ENCODE measurements at places on chromosomes 4 and X.

GRCh38 chrX:679291-679979, 48.8 kb downstream of the SHOX start:
- DNase-seq = no peak

DNA sequence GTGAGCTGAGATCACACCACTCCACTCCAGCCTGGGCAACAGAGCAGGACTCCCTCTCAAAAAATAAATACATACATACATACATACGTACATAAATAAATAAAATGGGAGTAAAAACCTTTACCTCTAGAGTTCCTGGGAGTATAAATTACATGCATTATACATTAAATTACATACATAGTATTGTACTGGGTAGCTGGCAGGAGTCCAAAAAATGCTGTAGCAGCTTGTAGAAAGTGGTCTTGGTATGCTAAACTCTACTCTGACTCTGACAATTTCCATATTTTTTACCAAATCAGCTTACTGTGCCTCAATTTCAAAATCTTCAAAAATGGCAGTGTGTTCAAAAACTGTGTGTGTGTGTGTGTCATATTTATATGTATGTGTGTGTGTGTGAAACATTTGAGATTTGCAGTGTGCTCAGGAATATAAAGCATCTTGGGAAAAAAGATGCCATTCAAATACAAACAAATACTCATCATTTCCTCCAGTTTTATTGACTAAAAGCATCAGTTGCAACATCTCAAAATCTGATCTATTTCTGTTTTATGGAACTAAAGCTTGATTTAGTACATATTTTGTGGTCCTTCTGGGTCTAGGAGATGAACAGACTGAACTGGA, 171.7 kb downstream of the SHROOM3 start:
- no peak for DNase-seq

- DNase-seq = peak; percentile 80
These were observed 184.5 kb downstream of the ARHGAP10 start for GRCh38 chr4:147916351-147916750.

DNA sequence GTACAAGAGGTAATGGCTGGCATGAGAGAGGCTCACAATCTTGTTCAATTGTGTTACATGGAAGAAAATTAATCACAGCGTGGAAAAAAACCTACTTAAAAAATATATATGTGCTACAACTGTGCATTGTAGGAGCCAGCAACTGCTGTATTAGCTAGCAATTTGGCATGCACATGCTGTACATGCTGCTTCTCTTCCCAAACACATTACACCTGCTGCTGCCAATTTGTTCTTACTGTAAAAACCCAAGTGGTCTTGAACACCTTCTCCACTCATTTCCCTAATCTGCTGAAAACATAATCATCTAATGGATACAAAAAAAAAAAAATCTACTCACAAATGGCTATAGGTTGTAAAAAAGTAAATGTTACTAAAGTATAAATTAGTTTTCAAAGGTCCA, 264.2 kb downstream of the INPP4B start:
- no peak for DNase-seq

DNA sequence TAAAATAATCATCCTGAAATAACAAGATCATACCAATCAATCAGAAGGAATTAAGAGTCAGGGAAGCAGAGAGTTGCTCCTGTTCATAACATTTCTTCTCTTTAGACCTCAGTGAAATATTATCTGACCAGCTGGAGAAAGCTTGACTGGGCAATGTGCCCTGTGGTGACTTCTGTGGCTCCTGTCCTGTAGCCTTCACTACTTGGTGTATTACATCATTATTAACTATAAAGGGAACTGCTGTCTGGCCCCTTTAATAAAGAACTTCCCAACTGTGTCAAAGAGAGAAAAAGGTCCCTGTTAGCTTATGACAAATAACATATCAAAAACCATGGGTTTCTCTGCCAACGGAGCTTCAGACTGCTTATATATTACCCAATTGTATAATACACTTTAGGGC, 18.0 kb downstream of the OPHN1 start:
- DNase-seq = no peak

DNA sequence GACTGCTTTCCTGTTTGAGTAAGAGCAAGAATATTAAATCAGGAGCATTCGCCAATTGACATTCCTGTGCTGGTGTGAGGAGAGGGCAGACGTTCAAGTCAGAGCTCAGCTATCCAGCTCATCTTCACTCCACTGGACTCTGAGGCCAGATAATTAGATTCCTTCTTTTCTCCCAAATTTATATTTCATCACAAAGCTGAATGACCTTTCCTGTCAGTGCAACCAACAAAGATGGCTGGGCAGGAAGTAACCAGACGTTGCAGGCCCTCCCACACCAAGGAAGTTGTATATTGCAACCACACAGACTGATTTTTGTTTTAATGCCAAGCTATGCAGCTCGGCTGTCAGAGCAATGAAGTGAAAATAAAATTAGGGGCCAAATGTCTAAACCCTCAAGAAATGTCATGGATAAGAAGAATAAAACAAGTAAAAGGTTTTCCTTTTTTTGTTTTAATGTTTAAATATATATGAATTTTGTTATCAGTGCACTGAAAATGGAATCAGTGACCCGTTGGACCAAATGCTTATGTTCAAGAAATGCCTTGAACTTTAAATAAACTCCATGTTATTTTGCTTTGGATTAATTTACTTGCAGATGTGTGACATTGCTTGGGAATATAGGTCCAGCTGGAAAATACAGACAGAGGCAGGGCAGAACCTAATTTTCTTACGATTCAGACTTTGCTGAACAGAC, 578.9 kb upstream of the FAT1 start:
- no peak for DNase-seq

GRCh38 chr4:159542296-159542695, 439.4 kb downstream of the RAPGEF2 start:
- no peak for DNase-seq

- no peak for DNase-seq
These were observed 167.2 kb upstream of the WDR1 start for GRCh38 chr4:10283761-10284160.

DNA sequence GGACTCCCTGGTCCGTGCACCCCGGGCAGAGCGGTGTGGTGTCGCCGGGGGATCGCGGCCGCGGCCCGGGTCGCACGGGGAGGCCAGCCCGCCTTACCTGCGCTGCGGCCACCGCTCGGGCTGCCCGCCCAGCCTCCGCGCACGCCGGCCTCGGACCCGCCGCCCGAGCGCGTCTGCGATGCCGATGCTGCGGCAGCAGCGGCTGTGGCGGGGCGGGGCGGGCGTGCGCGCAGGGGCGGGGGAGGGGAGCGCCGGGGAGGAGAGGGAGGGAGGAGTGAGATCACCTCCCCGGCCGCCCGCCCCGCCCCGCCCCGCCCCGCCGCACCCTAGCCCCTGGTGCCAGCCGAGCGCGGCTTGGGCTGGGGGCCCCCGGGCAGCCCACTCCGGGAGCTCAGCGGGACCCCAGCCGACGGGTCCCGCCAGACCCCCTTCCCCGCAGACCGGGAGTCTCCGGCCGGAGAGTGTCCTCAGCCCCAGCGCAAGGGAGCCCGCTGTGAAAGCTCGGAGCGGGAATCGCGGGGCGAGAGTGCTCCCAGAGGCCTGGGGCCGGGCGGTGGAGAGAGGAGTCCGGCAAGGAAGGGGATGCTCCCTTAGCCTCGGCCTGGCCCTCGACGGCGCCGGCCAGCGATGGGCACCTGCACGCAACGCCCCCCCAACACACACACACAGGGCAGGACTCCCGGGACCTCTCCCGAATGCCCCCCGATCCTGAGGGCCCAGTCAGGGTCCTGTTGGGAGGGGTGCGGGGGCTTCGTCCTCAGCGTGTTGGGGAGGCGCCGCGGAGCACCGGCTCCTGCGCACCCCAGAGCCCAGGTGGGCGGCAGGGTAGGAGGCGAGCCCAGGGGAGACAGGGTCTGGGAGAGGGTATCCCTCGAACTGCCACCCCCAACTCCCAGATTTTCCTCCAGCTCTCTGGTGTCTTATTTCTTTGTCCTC, at the start of gene L1CAM:
L1CAM (minus strand) TSS at position 206 of the 936 bp plus-strand sequence. CDS start 10,337 bp downstream, outside the sequence.
- no peak for DNase-seq

- peak; percentile 18 for DNase-seq
These were observed 108.4 kb upstream of the ATXN3L start for GRCh38 chrX:13428053-13428786.

DNA sequence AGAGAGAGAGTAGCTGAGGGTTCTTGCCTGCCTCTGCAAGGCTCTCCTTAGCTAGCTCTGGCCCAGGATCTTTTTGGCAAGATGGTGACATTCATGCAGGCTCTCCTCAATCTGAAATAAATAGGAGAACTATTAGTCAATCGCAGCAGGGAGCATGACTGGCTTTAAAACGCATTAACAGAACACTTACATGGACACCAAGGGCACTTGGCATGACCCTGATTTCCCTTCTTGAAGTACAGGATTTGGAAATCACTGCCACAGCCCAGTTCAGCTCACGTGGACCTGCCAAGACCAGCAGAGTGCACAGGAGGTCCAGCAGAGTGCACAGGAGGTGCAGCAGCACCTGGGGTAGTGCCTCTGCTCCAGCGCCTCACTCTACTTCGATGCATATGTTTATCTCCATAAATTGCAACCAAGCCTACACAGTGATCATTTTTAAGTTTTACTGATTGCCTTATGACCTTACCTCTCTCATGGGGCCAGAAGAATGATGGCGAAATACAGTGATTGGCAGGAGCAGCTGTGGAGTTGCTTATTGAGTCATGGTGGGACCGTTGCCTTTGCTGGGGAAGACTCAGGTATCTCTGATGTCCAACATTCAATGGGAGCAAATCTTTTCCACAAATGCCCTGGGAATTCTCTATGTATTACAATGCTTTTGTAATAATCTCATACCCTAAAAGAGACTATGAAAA, 122.4 kb downstream of the SYNPO2 start:
- DNase-seq = no peak

GRCh38 chr4:95272036-95272435, 276.7 kb downstream of the UNC5C start:
- no peak for DNase-seq

DNA sequence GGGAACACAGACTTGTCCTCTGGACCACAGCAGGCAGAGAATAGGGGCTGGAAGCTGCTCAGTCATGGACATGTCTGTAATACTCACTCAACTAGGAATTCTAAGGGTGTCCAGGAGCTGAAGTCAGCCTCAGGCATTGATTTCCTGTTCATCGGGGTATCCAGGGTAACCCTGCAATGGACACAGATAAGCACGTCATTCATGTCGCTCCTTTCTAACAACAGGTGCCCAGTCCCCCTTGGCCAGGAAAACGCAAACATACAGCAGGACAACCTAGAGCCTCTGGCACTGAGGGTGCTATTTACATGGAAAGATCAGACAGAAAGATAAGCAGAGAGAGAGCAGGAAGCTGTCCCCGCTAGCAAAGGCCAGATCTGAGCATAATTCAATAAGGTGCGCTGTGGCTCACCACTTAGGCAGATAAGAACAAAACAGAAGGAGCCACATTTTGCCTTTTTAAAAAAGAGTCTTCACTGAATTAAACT, 21.3 kb downstream of the QDPR start:
- DNase-seq = peak; percentile 94

DNA sequence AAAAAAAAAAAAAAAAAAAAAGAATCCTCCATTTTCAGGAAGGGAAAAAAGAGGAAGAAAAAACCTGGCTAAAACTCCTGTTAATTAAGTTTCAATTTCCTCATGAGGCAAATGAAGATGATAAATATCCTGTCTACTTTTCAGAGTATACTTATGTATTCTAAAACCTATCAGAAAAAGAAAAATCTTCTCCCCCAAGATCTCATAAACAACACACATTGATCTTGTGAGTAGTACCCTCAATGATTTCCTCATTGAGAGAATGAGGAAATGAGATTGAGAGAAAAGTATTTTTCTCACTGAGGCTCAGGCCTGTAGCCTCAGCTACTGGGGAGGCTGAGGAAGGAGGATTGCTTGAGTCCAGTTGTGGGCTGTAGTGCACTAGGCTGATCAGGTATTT, 146.7 kb downstream of the TET2 start:
- no peak for DNase-seq

DNA sequence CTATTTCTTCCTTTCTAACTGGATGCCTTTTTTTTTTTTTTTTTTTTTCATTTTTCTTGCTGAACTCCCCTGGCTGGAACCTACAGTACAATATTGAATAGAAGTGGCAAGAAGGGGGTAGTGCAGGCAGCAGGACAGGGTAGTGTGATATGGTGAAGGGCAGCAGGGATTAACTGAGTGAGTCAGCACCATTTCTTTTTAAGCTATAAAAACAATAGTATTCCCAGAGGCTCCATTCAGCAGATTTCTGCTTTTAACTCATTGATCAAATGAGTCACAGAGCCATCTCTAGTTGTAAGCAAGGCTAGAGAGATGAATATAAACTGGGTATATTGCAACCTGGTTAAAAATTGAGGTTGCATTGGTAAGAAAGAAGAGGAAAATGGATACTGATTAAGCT, 53.6 kb upstream of the SETD7 start:
- DNase-seq = no peak

GRCh38 chr4:137408527-137409177, 123.6 kb downstream of the PCDH18 start:
- no peak for DNase-seq

DNA sequence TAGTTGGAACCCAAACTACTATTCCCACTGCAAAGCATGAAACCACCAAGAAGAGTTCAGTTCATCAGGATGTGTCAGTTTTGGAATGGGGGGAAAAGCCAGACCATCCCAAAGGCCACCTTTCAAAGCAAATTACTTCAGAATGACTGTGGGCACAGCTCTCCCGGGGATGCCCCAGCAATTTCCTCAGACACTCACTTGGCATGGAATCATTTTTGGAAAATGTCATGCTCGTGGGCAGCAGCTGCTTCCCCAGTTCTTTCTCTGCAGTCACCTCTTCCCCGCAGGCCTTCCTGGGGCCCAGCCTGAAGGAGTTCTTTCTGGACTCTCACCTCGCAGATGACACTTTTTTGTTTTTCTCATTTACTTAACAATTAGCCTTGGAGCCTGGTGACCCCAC, 350.3 kb downstream of the NR3C2 start:
- no peak for DNase-seq

- DNase-seq = no peak
These were observed 74.7 kb downstream of the CEP44 start for GRCh38 chr4:174358410-174358809.

DNA sequence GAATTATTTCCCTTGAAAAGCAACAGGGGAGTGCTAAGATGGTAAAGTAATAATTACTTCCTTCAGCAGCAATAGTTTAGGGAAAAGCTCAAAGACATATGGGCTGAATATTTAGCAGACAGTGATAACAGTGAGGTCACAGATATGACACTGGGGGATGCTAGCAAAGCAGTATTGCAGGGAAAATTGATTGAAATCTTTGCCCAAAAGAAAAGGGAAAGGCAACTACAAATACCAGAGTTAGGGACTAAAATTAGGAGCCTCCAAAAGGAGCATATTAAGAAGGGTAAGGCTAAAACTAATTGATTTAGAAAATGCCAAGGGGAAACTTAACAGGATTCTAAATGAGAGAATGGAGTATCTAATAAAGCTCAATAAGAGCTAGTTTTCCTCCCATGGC, 1191.3 kb upstream of the TENM3 start:
- no peak for DNase-seq

GRCh38 chr4:55001538-55001937, 123.9 kb downstream of the KDR start:
- DNase-seq = no peak

DNA sequence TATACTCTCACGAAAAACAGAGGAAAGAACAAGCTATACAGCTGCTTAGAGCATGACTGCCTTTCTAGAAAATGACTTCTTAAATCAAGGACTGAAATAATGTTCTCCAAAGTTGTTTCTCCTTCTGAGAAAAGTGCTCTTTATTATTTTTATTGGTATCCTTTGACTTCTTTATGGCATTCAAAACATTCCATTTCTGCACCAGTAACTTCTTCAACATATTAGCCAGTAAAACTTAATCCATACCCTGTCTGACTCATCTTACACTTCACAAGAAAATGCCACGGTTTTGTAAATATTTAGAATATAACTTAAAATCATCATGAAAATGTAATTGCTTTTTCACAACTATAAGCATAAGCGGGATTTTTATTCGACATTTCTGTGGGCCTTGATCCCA, 180.4 kb downstream of the NR3C2 start:
- no peak for DNase-seq

Data from LNCaP clone FGC (cell line).